ENCODE measurements at places on chromosomes 7 and 10.

- no peak for DNase-seq
Measured at GRCh38 chr7:87091487-87092066, 32.1 kb upstream of the ELAPOR2 start.

GRCh38 chr7:108014215-108014614 is 11.3 kb upstream of the LAMB1 start:
- DNase-seq = no peak

GRCh38 chr7:16780596-16780995 is 24.2 kb downstream of the AGR2 start:
- DNase-seq = no peak

DNA sequence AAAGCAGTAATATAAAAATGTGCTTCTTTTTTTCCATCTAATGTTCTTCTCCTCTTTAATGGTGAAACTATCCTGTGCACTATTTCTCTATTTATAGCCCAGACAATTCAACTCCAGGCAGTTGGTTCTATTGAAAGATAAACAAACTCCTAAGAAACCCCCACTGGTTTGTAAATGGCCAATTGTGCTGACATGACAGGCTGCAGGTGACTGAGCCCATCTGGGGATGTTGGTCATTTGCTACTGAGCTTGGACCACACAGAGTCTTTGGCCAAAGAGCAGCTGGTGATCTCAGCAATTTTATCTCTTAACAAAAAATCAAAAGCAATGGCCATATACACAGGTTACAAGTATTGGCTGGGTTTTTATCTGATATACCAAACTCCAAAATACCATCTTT is 631.8 kb upstream of the CELF2 start:
- no peak for DNase-seq

DNA sequence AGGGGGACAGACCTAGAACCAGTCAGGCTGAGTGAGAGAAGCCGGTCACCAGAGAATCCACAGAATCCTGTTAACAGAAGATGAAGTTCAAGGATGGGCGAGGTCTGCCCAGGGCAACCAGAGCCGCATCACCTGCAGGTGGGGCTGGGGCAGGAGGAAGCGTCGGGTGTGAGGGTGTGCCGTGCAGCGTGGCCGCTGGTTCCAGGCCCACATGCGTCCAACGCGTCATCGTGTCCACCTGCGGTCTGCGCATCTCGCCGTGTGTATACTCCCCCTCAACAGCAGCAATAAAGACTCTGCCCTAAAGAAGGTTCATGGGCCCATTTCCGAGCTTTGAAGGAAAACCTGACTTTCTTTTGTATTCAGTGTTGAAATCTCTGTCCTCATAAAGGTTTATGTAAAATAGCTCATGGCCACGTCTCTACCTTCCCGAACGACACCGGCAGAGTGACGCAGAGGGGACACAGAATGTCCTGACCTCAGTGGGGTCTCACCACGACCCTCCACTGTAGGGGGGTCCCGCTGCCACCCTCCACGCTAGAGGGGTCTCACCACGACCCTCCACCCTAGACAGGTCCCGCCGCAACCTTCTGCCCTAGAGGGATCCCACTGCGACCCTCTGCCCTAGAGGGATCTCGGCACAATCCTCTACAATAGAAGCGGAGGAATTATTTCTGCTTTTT is 446.9 kb downstream of the PTPRN2 start:
- no peak for DNase-seq

DNA sequence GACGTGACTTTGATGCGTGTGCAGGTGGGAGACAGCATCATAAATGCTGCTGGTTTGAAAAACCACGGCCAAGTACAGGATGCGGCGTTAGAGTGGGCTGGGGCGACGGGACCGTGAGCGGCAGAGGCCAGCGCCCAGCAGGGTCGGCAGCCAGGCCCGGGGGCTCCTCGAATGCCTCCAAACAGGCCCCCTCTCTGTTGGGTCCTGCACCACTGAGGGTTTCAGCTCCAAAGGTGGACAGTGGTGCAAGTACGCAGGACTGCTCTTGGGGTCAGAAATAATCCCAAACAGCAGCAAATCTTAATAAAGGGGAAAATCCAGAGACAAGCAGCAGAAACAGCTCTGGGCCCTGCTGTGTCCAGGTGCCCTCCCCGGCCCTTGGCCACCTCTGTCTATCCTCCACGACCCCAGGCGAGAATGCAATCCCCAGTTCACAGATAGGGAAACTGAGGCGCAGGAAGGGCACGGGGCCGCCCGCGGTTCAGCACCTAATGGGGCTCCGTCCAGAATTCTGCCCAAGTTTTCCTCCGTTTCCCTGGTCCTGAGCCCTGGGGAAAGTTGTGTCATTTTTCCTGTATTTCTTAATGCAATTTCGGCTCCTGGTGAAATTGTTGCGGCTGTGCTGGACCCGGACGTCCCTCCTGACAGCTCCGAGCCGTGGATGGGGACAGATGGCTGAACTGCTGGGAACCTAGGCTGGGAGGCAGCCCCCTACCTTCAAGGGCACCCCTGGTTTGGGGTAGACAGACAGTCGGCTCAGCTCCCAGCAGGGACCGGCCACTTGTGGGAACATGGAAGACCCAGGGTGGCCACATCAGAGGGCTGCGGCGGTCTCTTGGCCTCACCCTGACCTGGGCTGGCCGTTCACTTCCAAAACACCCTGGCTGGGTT is 97.4 kb downstream of the FOXL3 start:
- DNase-seq = no peak

GRCh38 chr7:111413739-111414138 is 148.6 kb downstream of the IMMP2L start:
- no peak for DNase-seq

- no peak for DNase-seq
Measured at GRCh38 chr10:95814011-95814727, 58.2 kb downstream of the ENTPD1 start.

GRCh38 chr7:129143724-129144094 is 798 bp upstream of the TSPAN33 start:
- no peak for DNase-seq

DNA sequence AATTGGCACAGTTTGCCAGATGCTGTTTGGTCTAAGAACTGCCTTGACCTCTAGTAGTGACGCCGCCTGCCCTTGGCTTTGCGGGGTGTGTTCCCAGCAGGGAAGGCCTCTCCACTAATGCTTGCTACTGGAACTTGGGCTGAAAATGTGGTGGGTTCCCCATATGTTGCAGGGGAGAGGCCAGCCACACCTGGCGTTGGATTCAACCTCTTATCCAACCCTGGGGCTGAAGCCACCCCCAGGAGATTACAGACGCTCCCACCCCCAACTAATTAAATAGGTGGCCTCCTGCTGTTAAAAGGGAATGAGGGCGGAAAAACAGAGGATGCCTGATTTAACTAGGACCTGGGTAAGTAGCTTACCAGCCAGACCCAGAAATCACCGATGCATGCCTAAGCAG is 19.2 kb upstream of the ATOH7 start:
- DNase-seq = no peak

Measured in stimulated activated CD4-positive, alpha-beta T cell treated with anti-CD3 and anti-CD28 coated beads, Interleukin-1b, Interleukin-23, amount 100 ng/mL, for 1 hour (primary cell).